T-cell (primary cell): ENCODE measurements at places on chromosomes 11 and 22. TPM values are rescaled to one million over a fixed set of nuclear protein-coding genes. Genes with fewer than 3 reads are reported as not detected.

- peaks cover 8% of the 10 kb centered on the region for H3K4me1 ChIP-seq
- H3K27me3 ChIP-seq = no peaks in the 10 kb centered on the region
- no peak for DNase-seq
- H3K4me3 ChIP-seq = no peak overlapping the region
- H3K27ac ChIP-seq = no peak overlapping the region
- peaks cover 8% of the 10 kb centered on the region for H3K36me3 ChIP-seq
These were observed 125.5 kb downstream of the KCNQ1 start for GRCh38 chr11:2570211-2570811.

GRCh38 chr22:46088541-46089311 is 61.6 kb upstream of the PPARA start:
- H3K27me3 ChIP-seq = no peaks in the 10 kb centered on the region
- no peak for DNase-seq
- H3K4me1 ChIP-seq = no peaks in the 10 kb centered on the region

GRCh38 chr11:63177872-63178271 is 33.9 kb upstream of the SLC22A24 start:
- H3K27ac ChIP-seq = no peak overlapping the region
- H3K27me3 ChIP-seq = no peaks in the 10 kb centered on the region
- no peaks in the 10 kb centered on the region for H3K36me3 ChIP-seq
- H3K4me3 ChIP-seq = no peak overlapping the region
- DNase-seq = no peak

DNA sequence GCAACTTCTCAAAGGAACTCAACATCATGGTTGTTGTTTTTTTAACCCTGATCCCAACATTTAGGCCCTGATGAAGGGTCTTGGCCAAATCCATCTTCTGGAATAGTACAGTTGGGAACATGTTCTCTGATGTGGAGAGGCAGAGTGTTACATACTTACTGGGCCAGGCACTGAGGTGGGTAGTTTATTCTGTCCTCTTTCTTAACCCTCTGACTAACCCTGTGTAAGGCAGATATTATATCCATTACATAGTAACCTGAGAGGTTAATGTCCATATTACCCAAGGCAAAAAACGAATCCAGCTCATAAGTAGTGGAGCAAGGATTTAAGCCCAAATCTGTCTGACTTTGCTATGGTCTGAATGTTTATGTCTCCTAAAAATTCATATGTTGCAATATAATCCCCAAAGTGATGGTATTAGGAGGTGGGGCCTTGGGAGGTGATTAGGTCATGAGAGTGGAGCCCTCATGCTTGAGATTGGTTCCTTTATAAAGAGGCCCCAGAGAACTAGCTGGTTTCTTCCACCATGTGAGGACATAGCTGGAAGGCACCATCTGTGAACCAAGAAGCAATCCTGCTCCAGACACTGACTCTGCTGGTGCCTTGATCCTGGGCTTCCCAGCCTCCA is 16.3 kb downstream of the PPFIBP2 start:
- H3K27ac ChIP-seq = no peak overlapping the region
- H3K36me3 ChIP-seq = no peaks in the 10 kb centered on the region
- H3K4me1 ChIP-seq = peaks cover 46% of the 10 kb centered on the region
- no peak for DNase-seq
- H3K4me3 ChIP-seq = no peak overlapping the region

The PLAAT2 gene
- not detected for total RNA-seq

The VSIG10L2 gene
- total RNA-seq = not detected

The OR56A1 gene
- total RNA-seq = not detected

The RIMBP3C gene
- total RNA-seq = not detected

The MRPL17 gene
- 30.4 TPM for total RNA-seq

The TBRG1 gene
- total RNA-seq = 74.8 TPM

The CASP5 gene
- 0.38 TPM for total RNA-seq

The NNMT gene
- total RNA-seq = not detected

The OR2AG2 gene
- not detected for total RNA-seq
